Hypothalamus (tissue), 51 donors: ENCODE measurements at places on chromosomes 1 and 21.

GRCh38 chr1:180167021-180167701 lies 12.5 kb downstream of the QSOX1 start:
- no peak for DNase-seq

- no peak for DNase-seq
These were observed 37.0 kb downstream of the HS2ST1 start for GRCh38 chr1:86951430-86951829.

- no peak for DNase-seq
These were observed 32.9 kb downstream of the TMEM53 start for GRCh38 chr1:44641126-44642102.

DNA sequence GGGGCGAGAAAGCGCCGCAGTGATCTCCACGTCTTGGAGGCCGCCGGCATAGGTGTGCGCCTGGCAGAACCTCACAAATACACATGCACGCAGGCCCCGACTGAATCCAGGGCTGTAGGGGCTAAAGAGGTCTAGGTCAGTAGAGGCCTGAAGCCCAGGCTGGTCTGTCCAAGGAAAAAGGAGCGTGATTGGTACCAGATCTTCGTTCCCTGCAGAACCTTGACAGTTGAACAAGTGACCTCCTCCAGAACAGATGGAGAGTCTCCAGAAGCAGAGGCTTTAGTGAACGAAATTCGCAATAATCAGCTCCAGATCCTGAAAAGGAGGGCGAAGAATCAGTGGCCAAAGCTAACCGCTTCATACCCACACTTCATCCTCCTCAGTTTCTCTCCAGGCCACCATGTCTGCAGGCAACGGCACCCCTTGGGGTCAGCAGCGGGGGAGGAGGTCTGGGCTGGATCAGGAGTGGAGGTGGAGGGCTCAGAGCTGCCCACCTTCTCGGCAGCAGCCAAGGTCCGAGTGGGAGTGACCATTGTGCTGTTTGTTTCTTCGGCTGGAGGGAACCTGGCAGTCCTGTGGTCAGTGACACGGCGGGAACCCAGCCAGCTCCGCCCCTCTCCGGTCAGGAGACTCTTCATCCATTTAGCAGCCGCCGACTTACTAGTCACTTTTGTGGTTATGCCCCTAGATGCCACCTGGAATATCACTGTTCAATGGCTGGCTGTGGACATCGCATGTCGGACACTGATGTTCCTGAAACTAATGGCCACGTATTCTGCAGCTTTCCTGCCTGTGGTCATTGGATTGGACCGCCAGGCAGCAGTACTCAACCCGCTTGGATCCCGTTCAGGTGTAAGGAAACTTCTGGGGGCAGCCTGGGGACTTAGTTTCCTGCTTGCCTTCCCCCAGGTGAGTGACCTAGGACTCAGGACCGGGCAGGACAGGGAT lies 749 bp upstream of the PEX11B start:
- no peak for DNase-seq
